AG04449 (cell line): ENCODE measurements at places on chromosomes 4 and X.

GRCh38 chrX:53511322-53511721 is 77.2 kb upstream of the HSD17B10 start:
- no peak for DNase-seq

DNA sequence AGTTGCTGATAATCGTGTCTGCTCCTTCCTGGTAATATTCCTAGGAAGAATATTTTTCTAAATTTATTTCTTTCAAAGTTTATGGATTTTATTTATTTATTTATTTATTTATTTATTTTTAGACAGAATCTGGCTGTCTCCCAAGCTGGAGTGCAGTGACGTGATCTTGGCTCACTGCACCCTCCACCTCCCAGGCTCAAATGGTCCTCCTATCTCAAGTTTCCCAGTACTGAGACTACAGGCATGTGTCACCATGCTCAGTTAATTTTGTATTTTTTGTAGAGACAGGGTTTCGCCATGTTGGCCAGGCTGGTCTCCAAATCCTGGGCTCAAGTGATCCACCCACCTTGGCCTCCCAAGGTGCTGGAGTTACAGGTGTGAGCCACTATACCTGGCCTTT is 48.9 kb downstream of the PDLIM5 start:
- no peak for DNase-seq

DNA sequence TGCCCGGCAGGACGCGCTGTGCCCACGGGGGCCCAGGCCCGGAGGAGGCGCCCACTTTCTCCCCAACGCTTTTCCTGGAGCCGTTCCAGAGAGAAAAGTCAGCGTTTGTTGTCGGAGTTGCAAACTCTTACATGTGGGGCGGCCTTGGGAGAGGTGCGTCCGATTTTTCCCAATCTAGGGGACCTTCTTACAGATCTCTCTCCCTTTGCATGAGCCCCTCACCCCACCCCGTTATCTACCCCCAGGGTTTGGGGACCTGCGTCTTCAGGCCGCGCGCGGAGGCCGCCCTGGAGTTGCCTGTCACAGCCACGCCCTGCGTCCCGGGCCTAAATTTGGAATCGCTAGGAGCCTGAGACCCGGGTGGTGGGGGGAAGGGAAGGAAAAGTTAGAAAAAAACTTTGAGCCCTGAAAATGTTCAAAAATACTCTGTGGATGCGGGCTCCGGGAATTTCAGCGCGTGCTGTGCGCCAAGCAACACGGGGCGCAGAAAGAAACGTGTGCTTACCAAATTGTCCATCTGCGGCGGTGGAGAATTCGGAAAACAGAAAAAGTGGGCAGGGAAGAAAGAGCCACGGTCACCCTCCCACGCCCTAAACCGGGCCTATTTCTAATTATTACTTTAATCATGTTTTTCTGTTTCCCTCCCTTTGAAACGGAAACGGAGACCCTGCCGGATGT is 587 bp downstream of the CD99 start:
- no peak for DNase-seq

- DNase-seq: no peak
Observed at GRCh38 chr4:159512348-159512747, 409.5 kb downstream of the RAPGEF2 start.

GRCh38 chrX:47608130-47608810 is 11.4 kb downstream of the SYN1 start:
- DNase-seq: no peak

DNA sequence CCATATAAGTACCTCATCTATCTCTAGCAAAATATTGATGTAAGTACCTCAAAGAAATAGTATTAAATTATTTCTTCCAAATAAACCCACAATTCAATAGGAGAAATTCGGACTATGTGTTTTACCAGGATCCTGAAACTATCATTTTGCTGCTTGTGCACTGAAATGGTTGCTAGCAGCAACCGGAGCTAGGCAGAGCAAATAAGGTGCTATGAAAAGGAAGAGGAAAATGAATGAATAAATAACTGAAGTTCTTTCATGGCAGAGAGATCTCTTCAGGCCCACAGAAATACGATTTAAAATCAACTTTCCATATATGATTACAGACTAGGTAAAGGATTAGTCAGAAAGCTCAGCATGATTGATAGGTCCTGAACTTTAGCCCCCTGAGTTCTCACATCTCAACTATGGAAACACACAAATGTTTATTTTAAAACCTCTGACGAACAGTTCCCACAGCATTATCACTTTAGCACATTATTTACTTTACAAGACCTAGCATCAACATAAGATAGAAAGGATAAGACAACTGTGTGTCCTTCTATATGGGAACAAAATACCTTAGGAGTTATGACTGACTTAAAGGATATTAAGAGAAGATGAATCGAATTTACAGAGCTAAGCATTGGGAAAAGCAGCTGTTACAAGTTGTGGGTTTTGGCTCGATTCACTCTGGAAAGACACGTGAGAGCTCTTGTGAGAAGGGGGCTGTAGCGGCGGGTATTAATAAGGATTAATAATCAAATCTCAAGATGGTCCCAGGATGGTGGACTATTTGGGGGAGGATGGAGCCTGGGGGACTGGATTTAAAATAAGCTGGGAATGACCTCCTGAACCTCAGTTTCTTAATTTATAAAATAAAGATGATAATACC is 104.3 kb downstream of the CORIN start:
- DNase-seq: no peak

DNA sequence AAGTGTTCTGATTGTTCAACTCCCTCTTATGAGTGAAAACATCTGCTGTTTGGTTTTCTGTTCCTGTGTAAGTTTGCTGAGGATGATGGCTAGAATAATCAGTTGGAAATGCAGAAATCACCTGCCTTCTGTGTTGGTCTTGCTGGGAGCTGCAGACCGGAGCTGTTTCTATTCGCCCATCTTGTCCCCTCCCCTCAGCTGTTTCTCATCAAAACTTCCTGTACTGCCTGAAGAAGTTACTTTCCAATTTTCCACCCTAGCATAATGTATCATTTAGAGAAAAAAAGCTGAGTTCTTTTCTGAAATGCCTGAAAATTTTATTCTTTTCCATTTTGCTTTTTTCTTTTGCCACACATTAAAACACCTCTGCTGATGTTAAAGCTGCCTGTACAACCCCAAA is 167.6 kb downstream of the TEX13A start:
- no peak for DNase-seq

DNA sequence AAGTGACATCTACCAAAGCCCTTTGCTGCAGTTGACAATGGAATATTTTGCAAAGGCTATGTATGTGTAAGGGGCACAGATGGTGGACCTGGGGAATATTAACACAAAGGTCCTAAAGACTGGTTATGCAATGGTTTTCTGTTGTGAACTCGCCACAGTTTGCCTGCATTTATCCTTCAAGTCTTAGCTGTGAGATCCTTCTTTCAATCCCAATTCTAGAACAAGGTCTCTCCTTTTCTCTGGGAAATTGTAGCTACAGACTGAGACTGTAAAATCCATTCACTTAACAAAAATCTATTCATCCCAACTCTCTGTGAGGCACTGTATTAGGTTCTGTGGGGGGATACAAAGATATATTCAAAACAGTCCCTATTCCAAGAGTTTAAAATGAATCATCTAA is 250.4 kb downstream of the GPM6A start:
- no peak for DNase-seq

- DNase-seq: no peak
Observed at GRCh38 chr4:18630218-18631110, 608.9 kb upstream of the LCORL start.

GRCh38 chr4:169050284-169050683 is 40.2 kb upstream of the CBR4 start:
- DNase-seq: no peak

GRCh38 chr4:1907848-1908525 is 36.8 kb downstream of the NSD2 start:
- DNase-seq: no peak

DNA sequence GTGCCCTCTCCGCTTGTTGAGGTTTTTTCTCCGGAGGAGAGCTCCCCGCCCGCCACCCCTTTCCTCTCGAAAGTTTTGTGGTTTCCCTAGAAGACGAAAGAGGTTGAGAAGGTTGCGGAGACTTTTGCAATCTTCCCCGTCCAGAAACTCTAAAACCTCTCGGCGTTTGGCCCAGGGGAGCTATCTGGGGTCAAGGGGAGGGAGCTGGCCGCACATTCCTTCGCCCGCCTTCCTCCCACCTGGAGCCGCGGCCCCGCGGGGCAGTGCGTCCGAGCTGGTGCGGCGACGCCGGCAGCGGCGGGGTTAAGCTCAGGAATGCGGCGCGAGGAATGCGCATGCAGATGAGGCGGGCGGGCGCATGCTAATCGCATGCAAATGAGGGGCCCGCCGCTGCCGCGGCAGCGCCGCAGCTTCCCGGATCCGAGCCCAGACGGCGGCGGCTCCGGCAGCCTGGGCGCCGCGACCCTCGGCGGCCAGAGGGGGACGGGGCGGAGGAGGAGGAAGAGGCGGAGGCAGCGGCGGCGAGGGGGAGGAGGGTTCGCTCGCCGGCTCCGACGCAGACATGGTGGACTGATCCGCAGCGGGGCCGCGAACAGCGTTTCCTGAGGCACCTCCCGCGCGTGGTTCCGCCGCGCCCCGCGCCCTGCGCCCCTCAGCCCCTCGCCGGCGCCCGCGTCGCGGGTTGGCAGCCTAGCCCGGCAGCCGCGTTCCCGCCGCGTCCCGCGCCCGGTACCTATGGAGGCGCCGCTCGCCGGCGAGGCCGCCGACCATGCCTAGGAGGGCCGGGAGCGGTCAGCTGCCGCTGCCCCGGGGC is at the start of gene WWC2:
Gene WWC2 (plus strand): TSS at position 535 of the 814 bp plus-strand sequence. CDS start 235 bp downstream, at position 770.
- DNase-seq: peak; percentile 41

DNA sequence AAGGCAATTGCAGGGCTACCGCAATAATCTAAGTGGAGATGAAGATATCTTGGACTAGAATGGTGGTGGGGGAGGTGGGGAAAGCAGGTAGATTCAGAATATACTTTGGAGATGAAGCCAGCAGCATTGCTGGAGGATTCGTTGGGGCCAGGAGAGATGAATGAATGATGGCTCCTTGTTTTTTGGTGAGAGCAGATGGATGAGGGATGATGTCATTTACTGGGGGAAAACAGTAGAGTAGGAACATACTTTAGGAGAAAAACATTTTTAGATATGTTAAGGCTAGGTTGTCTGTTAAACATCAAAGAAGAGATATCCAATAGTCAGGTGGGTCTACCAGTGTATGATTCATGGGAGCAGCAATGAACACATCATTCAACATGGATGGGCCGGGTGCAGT is 5.8 kb downstream of the CCDC110 start:
- no peak for DNase-seq

DNA sequence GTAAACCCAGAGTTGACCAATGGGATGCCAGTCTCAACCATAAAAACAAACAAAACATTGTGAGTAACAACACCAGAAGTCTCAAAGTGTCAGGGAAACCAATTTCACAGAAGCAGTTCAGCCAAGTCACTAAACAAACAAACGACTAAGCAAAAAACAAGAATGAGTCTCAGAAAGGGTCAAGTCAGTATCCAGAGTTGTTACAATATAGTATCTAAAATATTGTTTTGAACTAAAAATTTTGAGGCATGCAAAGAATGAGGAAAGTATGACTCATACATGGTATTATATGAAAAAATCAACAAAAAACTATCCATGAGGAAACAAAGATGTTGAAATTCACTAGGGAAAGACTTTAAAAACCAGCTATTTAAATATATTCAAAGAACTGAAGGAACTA is 70.6 kb downstream of the AR start:
- no peak for DNase-seq

DNA sequence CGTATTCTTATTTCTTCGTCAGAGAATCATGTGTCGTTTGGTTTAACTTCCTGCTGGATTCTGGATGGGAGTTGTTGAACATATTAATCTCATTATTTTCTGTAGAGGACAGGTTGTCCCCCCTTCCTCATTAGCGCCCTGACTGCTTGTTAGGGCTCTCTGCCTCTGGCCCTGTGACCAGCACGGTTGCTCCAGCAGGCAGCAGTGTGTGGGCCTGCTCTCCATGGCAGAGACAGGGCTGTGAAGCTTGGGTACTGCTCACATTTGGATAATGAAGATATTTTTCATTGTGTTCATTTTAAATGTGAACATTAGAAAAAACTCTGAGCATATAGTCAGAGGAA is 102.7 kb downstream of the KLHL8 start:
- DNase-seq: no peak

DNA sequence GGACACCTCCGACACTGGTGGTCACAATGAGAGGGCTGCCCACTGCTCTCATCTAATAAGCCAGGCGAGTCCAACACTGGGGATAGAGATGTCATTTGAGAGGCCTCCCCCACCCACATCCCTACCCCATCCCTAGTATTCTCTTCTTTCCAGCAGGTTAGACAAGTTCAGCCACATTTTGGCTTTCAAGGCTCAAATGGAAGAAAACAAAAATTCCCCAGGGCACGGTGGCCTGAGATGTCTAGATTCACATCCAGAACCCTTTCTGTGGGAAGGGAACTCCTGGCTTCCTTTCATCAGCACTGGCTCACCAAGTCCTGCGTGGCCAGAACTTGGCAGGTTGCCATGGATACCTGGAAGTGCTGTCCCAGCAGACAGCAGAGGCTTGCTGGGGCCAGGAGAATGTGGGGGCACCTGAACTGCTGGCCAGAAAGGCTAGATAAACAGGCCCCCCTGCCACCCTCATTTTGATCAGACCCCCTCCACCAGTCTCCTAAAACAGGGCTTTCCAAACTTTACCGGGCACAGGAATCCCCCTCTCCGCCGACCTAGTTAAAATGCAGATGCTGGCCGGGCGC is 1.3 kb upstream of the NYX start:
- no peak for DNase-seq

- no peak for DNase-seq
Observed at GRCh38 chr4:47641755-47642154, 156.7 kb downstream of the ATP10D start.

DNA sequence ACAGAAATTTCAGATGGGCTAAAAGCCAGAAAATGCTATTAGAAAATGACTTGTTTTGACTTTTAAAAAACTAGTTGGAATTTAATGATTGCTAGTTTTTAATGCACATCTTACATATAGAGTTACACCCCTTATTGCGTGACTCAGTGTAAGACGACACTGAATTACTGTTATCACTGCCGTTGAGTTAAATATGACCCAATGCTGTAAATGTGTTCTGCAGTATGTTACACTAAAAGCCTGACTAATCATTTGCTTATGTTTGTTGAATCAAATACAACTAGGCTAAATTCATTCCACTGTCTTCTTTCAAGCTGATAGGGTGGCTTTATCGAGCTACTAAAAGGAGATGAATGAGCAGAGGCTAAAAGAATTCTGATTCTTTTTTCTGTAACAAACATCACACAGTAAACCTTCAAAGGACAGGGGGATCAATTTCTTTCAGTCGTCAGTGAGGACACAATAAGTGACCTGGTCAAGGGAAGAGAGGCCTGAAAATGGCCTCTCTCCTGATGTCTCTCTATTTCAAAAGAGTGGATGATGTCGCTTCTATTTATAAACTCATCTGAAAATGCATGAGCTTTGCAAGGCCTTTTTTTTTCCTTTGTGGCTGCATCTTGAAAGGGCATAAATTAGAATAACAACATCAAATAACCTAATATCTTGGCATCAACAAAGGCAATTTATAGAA is 142.2 kb upstream of the KCNIP4 start:
- DNase-seq: no peak

GRCh38 chrX:9534686-9535085 is 69.8 kb downstream of the TBL1X start:
- no peak for DNase-seq

GRCh38 chrX:155127465-155127864 is 56.2 kb downstream of the BRCC3 start:
- no peak for DNase-seq
